Spinal cord (tissue), 10 donors: ENCODE measurements at places on chromosomes 16 and 17. TPM values are rescaled to one million over a fixed set of nuclear protein-coding genes. Genes with fewer than 3 reads are reported as not detected.

DNA sequence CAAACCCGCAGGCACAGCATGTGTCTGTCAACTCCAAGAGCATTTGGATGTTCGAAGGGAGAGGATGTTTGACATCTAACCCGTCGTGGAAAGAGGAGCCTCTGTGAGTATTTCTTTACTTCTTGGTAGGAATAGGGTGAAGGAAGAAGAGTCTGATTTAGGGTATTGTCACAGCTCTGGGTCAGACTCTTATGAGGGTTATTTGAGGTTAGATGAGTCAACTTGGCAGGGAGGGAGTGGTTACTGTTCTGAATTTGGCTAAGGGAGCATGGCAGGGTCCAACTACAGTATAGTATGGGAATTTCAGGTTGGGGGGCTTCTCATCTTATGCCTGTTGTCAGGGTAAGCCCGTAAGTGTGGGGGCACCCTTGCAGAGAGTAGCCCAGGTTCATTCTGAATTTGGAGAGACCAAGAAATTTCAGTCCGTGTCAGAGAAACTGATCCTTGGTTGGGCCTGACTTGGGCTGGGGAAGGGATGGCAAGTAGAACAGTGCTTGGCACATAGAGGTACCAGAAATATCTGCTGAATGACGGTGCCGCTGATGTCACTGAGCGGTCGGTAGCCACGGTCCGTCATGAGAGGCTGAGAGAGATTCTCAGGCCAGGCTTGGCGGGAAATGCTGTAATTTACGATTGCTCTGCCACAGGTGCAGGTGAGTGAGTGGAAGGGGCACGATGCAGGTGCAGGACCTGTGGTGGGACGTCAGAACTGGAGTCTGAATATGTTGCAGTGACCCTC lies 43.2 kb downstream of the MYH3 start:
- no peak overlapping the region for H3K27ac ChIP-seq
- H3K36me3 ChIP-seq: no peaks in the 10 kb centered on the region
- no peaks in the 10 kb centered on the region for H3K27me3 ChIP-seq
- no peak overlapping the region for H3K4me3 ChIP-seq

GRCh38 chr16:85819245-85819644 lies 19.8 kb downstream of the COX4I1 start:
- H3K27ac ChIP-seq: no peak overlapping the region
- no peak overlapping the region for H3K4me3 ChIP-seq
- DNase-seq: no peak

GRCh38 chr16:72836985-72837384 lies 210.9 kb downstream of the ZFHX3 start:
- peaks cover 12% of the 10 kb centered on the region for H3K4me1 ChIP-seq
- DNase-seq: no peak
- H3K27ac ChIP-seq: no peak overlapping the region

The ADAD2 gene
- total RNA-seq: 0.20 TPM

DNA sequence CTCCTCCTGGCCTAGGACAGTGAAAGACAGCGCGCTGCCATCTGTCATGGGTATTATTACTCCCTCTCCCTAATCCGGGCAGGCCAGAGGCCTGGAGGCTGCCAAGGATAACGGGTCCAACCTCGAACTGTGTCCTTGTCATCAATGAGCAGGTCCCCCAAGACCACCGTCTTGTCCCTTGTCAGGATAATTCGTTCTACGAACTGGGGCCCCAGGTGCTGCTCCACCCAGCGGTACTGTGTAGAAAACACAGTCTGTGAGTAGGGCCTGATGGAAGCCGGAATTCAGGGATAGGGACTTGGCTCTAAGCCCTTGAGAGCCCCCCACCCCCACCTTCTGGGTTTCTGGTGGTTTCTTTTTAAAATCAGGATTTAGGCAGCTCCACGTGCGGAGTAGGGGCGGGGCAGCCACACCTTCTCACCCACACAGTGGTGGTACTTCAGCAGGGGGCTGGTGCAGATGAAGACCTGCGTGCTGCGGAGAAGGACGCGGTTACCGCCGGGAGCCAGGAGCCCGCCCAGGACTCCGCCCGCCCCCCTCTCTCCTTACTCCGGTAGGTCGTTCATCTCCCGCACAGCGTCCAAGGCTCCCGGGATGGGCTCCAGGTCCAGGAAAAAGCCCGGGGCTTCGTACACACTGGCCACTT lies 787 bp downstream of the NT5C start:
- H3K27ac ChIP-seq: peak overlapping the region; percentile 90
- H3K4me1 ChIP-seq: peaks cover 27% of the 10 kb centered on the region
- H3K27me3 ChIP-seq: no peaks in the 10 kb centered on the region
- H3K4me3 ChIP-seq: peak overlapping the region; percentile 74
- peaks cover 36% of the 10 kb centered on the region for H3K36me3 ChIP-seq
- no peak for DNase-seq

GRCh38 chr17:29148790-29149430 lies 31.3 kb downstream of the MYO18A start:
- DNase-seq: peak; percentile 82
- H3K36me3 ChIP-seq: peaks cover 6% of the 10 kb centered on the region
- H3K27ac ChIP-seq: peak overlapping the region; percentile 90
- peak overlapping the region; percentile 59 for H3K4me3 ChIP-seq
- H3K4me1 ChIP-seq: peaks cover 45% of the 10 kb centered on the region

DNA sequence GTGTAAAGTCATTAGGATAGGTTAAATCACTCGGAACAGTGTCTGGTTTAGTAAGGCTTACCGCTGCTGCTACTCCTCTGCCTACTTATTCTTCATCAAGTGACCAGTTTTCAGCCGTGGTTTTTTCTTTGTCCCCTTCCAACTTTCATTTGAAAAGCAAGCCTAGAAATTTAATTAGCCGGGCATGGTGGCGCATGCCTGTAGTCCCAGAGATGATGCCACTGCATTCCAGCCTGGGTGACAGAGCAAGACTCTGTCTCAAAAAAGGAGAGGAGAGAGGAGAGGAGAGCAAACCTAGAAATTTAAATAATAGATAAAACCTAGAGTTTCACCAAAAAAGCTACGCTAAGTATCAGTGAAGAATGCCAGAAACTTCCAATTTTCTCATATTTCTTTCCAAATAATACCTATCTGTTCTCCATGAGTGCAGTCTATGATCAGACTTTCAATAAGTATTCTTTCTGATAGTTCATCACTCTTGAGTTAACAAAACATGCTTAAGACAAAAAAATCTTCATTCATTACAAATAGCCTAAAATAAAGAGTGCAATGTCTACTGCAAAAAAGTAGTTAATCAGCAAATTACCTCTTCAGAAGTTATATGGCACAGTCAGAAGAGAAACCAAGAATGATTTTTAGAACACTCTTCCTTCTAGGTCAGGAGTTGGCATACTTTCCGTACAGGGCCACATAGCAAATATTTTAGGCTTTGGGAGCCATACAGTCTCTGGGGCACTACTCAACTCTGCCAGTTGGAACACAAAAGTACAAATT lies 15.1 kb downstream of the ANKFY1 start:
- peaks cover 4% of the 10 kb centered on the region for H3K36me3 ChIP-seq
- no peak for DNase-seq
- no peak overlapping the region for H3K27ac ChIP-seq
- peaks cover 14% of the 10 kb centered on the region for H3K4me1 ChIP-seq

DNA sequence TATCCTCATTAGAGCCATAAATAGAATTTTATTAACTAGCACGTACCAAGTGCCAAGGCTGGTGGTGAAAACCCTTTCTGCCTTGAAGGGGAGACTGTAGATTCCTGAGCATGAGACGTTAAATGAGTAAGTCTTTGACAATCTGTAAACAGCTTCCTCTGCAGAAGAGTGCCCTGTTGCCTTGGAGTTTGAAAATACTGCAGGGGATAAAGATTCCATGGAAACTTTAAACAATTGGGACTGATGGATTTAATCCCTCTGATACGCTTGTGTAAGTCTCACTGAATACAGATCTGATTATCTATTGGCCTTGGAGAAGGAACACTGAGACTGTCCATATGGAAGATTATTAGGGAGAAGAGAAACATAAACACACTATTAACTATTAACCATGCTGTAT lies 1053.4 kb upstream of the RBFOX1 start:
- no peaks in the 10 kb centered on the region for H3K36me3 ChIP-seq
- no peaks in the 10 kb centered on the region for H3K27me3 ChIP-seq
- DNase-seq: no peak

GRCh38 chr17:8695916-8696415 lies 48.7 kb downstream of the CCDC42 start:
- no peaks in the 10 kb centered on the region for H3K36me3 ChIP-seq
- H3K27ac ChIP-seq: no peak overlapping the region
- H3K27me3 ChIP-seq: no peaks in the 10 kb centered on the region
- no peak for DNase-seq

- no peak overlapping the region for H3K4me3 ChIP-seq
- H3K36me3 ChIP-seq: no peaks in the 10 kb centered on the region
- DNase-seq: no peak
- no peaks in the 10 kb centered on the region for H3K27me3 ChIP-seq
- H3K4me1 ChIP-seq: peaks cover 19% of the 10 kb centered on the region
Observed at GRCh38 chr17:64984181-64984580, 64.9 kb upstream of the LRRC37A3 start.

DNA sequence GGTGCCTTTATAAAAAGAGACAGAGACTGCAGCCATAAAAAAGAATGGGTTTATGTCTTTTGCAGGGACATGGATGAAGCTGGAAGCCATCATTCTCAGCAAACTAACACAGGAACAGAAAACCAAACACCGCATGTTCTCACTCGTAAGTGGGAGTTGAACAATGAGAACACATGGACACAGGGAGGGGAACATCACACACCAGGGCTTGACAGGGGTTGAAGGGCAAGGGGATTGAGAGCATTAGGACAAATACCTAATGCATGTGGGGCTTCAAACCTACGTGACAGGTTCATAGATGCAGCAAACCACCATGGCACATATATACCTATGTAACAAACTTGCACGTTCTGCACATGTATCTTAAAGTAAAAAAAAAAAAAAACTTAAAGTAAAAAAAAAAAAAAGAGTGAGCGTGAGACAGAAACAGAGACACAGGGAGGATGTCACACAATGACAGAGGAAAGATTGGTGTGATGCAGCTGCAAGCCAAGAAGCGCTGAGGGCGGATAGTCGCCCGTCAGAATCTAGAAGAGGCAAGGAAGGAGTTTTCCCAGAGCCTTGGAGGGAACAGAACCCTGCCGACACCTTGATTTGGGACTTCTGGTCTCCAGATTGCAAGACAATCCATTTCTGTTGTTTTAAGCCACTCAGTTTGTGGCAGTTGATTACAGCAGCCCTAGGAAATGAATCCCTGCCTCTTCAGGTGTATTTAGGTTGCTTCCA lies 27.4 kb upstream of the TNS4 start:
- H3K4me3 ChIP-seq: no peak overlapping the region
- H3K27ac ChIP-seq: no peak overlapping the region
- H3K27me3 ChIP-seq: peaks cover 2% of the 10 kb centered on the region
- no peak for DNase-seq
- no peaks in the 10 kb centered on the region for H3K36me3 ChIP-seq

DNA sequence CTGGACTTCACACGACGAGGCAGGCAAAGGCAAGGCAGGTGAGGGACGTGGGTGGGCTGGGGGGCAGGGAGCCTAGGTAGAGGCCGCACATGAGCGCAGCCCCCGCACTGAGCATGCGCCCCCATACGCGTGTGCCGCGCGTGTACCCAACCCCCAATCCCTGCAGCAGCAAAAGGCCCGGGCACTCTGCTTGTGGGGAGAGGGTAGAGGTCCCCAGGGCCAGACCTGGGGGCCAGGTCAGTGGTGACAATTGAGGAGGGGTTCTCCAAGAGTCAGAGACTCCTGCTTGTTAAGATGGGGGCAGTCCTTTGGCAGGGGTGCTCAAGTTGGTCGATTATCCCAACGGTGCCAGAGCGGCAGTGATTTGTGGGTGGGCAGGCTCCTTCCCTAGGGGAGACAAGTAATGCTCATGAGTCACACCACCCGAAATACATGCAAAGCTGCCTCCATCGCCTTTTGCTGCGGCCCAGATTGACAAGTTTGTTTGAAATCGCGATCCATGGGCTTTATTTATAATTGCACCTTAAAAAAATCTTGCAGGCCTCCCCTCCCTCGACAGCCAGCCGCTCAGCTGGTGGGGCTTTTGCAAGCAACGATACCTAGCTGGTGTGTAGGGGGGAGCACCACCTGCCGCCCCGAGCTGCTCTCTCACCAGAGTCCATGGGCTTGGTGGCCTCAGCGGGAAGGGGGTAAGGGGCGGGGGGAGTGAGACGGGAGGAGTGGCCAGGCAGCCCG lies 1.1 kb upstream of the GIT1 start:
- H3K36me3 ChIP-seq: peaks cover 6% of the 10 kb centered on the region
- DNase-seq: peak; percentile 60
- peak overlapping the region; percentile 84 for H3K27ac ChIP-seq
- H3K27me3 ChIP-seq: no peaks in the 10 kb centered on the region
- peak overlapping the region; percentile 49 for H3K4me3 ChIP-seq

GRCh38 chr17:28343491-28343932 lies 8.0 kb downstream of the TNFAIP1 start:
- peaks cover 89% of the 10 kb centered on the region for H3K36me3 ChIP-seq
- H3K27ac ChIP-seq: no peak overlapping the region
- DNase-seq: no peak
- peaks cover 5% of the 10 kb centered on the region for H3K4me1 ChIP-seq
- H3K27me3 ChIP-seq: no peaks in the 10 kb centered on the region

DNA sequence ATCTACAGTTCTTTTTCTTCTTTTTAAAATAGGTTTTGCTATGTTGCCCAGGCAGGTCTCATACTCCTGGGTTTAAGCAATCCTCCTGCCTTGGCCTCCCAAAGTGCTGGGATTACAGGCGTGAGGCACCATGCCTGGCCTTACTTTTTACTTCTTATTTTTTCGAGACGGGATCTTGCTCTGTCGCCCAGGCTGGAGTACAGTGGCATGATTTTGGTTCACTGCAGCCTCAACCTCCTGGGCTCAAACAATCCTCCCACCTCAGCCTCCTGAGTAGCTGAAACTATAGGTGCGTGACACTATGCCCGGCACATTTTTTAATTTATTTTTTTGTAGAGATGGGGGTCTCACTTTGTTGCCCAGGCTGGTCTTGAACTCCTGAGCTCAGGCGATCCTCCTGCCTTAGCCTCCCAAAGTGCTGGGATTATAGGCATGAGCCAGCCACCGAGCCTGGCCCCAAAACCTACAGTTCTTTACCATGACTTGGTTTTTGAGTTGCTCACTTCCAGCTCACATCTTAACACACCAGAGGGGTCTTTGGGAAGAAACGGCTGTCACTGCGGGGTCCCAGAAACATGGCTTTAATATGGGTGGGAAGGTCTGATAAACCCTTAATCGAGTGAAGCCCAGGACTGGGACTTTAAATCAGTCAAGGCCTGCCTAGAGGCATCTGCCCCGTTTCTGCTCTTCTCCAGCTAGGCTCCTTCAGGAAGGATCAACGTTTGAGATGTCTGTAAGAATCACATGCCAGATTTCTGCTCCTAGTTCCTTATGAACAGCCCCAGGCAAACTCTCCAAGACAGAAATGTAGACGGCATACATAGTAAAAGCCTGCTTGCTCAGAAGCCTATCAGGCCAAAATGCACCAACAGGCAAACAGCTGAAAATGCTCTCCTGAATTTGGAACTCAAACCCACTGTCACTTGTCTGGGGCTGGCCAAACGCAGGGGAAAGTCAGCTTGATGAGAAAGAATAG lies 91.7 kb upstream of the TOB1 start:
- peaks cover 6% of the 10 kb centered on the region for H3K36me3 ChIP-seq
- no peak for DNase-seq
- H3K4me3 ChIP-seq: no peak overlapping the region
- H3K4me1 ChIP-seq: peaks cover 30% of the 10 kb centered on the region

The PCTP gene
- 11.0 TPM for total RNA-seq

The RNF112 gene
- 9.7 TPM for total RNA-seq

The RAB26 gene
- total RNA-seq: 8.2 TPM

- H3K27me3 ChIP-seq: no peaks in the 10 kb centered on the region
- no peak overlapping the region for H3K4me3 ChIP-seq
Observed at GRCh38 chr17:29076722-29077121, 33.8 kb downstream of the PIPOX start.

GRCh38 chr17:39812466-39812865 lies 51.6 kb downstream of the IKZF3 start:
- peak; percentile 80 for DNase-seq
- H3K4me1 ChIP-seq: no peaks in the 10 kb centered on the region
- no peak overlapping the region for H3K4me3 ChIP-seq
- H3K27ac ChIP-seq: no peak overlapping the region

The NPIPB2 gene
- total RNA-seq: 4.6 TPM
